ENCODE measurements at places on chromosomes 11 and 22.

DNA sequence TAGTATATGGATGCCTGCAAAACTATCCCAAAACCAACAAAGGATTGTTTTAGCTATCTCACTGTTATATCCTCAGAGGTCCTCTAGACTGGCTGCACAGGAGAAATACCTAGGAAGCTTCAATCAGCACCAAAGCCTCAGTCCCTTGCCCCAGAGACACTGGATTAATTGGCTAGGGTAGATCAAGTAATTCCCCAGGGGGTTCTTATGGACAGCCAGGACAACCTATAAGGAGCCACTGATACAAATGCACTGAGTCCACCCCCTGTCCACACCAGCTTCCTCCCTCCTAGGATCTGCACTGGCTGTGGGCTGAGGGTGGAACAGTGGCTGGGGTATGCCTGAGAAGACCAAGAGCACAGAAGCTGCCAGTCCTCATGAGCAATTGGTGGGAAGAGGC, 16.3 kb downstream of the ADORA2A start:
- DNase-seq: no peak

- DNase-seq: no peak
Observed at GRCh38 chr11:100735949-100736675, 49.0 kb downstream of the ARHGAP42 start.

- no peak for DNase-seq
Observed at GRCh38 chr11:42013656-42014201, 554.3 kb upstream of the LRRC4C start.

DNA sequence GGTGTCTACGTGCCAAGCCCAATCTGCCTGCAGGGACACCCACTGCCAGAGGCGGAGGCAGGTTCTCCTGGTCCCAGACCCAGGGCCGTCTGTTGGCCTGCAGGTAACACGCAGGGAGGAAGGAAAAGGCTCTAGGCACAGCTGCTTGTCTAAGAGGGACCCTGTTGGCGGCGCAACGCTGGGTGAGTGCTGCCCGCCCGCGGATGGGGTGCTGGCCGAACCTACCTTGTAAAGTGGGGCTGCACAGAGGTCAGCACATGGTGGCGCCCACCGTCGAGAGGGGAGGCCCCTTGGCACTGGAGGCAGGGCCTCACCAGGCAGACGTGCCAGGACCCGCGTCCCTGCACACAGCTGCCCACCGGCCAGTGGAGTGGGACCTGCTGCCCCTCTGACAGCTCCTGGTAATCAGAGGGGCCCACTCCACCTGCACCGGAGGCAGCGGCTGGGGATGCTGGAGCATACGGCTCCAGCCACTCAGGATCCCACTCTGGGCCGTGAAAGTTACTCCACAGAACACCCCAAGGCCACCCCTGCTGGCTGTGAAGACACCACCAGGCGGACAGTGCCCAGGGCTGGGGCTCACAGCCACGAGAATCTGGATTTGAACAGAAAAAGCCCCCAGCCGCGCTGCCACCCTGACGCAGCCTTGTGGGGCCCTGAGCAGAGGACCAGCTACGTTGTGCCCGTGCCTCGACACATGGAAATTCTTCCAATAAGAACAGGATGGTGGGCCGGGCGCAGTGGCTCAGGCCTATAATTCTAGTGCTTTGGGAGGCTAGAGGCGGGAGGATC, 24.0 kb downstream of the TBX1 start:
- DNase-seq: no peak

- no peak for DNase-seq
Observed at GRCh38 chr11:11322101-11322500, 30.9 kb downstream of the CSNK2A3 start.

- no peak for DNase-seq
Observed at GRCh38 chr11:45245218-45246045, 40.7 kb downstream of the SYT13 start.

- DNase-seq: no peak
Observed at GRCh38 chr11:37184326-37184725, 586.3 kb upstream of the RAG2 start.

GRCh38 chr11:32893343-32894148, 935 bp downstream of the QSER1 start:
- DNase-seq: peak; percentile 67

DNA sequence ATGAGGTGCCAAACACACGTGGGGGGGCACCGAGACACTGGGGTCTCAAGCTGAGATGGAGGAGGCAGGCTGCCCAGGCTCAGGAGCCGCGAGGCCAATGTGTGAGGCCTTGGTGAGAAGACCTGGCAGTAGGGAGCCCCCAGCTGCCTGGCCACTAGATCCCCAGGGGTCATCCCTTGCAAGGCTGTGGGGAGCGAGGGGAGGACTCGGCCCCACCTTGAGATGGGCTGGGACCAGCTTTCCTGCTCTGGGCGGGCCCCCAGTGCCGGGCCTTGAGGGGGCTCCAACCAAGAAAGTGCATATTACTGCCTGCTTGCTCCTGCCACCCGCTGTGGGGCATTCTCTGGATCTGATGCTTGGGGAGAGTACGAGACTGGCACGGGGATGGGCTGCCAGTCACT, 107.0 kb downstream of the CTTN start:
- no peak for DNase-seq

- no peak for DNase-seq
Observed at GRCh38 chr22:35838855-35839576, 121.3 kb downstream of the APOL5 start.

- DNase-seq: no peak
Observed at GRCh38 chr11:124823512-124824376, 23.5 kb upstream of the MSANTD2 start.

DNA sequence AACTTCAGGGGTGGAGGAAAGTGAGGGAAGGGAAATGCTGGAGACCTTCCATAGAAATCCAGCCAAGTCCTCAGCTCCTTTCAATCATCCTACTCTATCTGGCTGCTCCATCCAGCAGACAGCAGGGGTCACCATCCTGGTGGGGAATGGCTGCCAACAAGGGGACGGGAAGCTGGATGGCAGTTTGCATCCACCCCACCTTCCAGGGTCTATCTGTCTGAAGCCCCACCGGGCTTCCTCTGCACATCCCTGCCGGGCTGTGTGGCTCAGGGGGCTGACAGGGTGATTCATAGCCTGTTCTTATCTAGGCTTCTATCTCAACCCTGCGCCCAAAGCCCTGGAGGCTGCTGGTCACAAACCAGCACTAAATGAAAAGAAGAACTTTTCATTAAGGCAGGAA, 1.1 kb downstream of the SYTL2 start:
- peak; percentile 28 for DNase-seq

DNA sequence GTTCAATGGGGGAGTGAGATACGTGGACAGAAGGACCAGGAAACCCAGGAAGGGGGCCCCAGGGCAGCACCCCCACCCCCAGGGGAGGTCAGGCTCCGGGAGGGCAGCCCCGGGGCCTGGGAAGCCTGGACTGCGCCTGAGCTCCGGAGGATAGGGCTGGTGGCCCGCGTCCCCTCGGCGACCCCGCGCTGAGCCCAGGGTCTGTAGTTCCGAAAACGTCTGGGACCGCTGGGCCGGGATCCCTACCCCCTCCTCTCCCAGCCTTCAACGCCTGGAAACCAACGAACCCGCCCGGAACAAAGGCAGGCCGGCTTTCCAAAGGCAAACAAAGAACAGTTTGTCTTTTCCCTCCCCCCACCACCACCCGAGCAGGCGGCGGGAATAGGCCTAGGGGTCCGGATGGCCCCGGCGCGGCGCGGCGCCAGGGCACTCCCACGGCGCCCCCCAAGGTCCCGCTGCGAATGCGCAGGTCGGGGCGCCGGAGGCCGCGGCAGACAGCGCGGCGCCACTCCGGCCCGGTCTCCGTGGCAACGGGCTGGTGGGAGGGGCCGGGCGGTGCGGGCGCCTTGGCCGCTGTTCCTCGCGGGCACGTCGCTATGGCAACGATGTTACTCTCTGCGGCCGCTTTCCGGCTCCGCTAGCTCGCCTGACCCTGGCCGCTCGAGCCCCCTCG, 58.5 kb downstream of the IGLL1 start:
- peak; percentile 86 for DNase-seq

DNA sequence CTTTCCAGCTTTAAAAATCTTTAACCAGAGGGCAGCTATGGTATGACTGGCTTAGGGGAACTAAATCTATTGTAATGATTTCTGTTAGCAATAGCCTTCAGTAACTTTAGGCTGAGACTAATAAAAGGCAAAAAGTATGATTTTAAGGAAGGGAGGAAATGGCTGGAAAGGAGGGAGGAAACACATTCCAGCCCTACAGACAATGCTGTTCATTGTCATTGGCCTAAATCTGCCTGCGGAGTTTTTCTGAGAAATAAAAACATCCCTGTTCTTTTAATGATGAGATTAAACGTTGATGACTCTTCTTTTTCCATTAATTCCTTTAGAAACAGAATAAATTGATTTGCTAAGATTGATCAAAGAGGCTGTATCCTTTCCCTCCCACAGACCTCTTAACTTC, 99.6 kb upstream of the GRAMD1B start:
- DNase-seq: no peak

DNA sequence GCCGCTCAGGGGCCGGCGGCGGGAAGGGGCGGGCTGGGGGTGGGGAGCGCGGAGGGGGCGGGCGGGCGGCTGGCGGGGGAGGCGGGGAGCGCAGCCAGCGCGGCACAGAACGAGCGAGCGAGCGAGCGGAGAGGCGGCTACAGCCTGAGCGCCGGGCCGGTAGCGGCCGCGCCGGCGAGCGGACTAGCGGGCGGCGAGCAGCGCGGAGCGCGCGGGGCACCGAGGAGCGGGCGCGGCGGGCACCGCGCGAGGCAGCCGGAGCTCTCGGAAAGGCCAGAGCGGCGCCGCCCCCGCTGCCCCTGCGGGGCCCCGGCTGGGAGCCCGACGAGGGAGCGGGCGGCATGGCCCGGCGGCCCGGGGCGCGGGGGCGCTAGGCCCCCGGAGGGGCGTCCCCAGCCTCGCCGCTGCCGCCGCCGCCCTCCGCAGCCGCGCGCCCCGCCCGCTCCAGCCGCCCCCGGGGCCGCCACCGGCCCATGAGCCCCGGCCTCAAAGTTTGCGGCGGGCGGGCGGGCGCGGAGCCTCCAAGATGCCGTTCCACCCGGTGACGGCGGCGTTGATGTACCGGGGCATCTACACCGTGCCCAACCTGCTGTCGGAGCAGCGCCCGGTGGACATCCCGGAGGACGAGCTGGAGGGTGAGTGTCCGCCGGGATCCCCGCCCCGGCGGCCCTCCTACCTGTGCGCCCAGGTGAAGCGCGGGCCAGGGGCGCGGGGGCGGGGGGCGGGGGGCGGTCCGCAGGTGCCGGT, at the start of gene CABP7:
Gene CABP7, plus strand, starts transcription at position 105 of the 747 bp plus-strand sequence. Its CDS starts 422 bp downstream, at position 527.
- DNase-seq: no peak

DNA sequence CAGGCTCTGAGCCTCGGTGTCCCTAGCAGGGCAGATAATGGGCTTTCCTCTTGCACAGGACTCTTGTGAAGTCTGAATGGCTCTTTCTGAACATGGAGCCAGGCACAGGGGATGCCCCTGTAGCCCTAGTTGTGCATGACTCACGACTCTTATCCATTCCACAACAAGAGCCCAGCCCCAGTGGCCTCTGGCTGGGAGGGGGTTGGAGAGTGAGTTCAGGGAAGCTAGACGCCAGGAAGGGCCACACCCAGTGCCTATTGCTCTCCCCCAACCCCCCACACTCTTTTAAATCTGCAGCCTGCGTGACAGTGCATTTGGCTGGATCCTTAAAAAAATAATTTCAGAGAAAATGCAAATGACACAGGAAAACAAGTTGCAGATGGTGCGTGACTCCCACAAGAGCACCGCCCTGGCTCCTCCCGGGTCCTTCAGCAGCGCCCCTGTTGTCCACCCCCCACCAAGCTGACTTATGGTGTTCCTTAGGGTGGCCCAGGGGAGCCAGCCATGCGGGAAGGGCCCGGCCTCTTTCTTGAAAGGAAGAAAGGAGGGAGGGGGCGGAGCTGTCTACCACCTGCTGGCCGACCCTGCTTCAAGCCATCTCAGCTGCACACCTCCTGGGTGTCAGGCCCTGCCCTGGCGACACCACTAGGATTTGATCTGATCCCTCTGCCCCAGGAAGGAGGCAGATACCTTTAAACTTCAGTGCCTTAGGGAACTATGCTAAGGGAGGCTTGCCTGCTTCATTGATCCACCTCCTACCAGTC, 74.7 kb downstream of the MN1 start:
- DNase-seq: no peak

GRCh38 chr22:49398115-49398514, 429.6 kb downstream of the BRD1 start:
- no peak for DNase-seq

GRCh38 chr11:93720522-93720921, 20.8 kb downstream of the TAF1D start:
- no peak for DNase-seq

GRCh38 chr11:107720303-107720774, 8.5 kb upstream of the SLN start:
- DNase-seq: no peak

DNA sequence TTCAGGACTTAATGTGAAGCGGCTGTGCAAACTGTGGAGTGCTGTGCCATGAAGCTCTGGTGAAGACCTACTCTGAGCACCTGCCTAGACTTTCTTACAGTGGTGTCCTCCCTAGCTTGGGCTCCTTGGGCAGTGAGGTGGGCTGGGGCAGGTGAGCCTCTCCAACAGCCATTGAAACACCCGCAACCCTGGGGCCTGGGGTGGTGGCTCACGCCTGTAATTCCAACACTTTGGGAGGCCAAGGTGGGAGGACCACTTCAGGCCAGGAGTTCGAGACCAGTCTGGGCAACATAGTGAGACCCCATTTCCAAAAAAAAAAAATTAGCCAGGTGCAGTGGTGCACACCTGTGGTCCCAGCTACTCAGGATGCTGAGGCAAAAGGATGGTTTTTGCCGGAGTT, 14.3 kb upstream of the SEC14L3 start:
- no peak for DNase-seq

Measured in stimulated activated naive CD8-positive, alpha-beta T cell treated with anti-CD3 and anti-CD28 coated beads, Interleukin-15, Interleukin-2, amounts not matched to agents 100 U/mL and 50 U/mL, for 24 hours (primary cell).